ENCODE measurements at places on chromosomes 2 and 18.
A peak's percentile ranks its signal among the peaks of the same experiment; 100 is the strongest.

GRCh38 chr2:54455563-54456361, at the start of gene SPTBN1:
SPTBN1 (plus strand) TSS chr2:54456327; CDS start chr2:54526419, 70,092 bp downstream.
- DNase-seq = peak; percentile 94

GRCh38 chr2:138632066-138632620, 130.6 kb downstream of the SPOPL start:
- no peak for DNase-seq

- DNase-seq = no peak
These were observed 18.4 kb downstream of the ST8SIA5 start for GRCh38 chr18:46738491-46738890.

DNA sequence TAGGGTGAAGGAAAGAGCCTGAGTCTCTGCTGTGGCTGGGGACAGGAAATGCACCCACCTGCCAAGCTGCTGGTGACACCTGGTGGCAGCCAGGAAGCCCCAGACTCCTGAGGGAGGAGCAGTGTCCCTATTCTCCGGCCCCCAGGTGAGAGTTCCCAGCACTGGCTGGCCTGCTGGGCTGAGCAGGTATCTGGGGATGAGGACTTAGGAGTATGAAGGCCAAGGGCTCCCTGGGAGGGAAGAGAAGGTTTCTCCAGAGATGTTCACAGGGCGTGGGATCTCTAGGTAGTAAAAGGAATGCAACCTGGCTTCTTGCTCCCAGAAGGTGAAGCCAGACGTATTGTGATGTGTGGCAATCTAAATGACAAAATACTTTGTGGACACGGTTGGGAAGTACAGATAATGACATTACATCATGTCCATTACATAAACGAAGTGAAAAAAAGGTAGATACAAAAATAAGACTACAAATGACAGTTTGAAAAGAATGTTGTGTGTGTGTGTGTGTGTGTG, 75.8 kb upstream of the SLC1A4 start:
- DNase-seq = no peak

- DNase-seq = no peak
These were observed 5.3 kb downstream of the LHCGR start for GRCh38 chr2:48750128-48750739.

DNA sequence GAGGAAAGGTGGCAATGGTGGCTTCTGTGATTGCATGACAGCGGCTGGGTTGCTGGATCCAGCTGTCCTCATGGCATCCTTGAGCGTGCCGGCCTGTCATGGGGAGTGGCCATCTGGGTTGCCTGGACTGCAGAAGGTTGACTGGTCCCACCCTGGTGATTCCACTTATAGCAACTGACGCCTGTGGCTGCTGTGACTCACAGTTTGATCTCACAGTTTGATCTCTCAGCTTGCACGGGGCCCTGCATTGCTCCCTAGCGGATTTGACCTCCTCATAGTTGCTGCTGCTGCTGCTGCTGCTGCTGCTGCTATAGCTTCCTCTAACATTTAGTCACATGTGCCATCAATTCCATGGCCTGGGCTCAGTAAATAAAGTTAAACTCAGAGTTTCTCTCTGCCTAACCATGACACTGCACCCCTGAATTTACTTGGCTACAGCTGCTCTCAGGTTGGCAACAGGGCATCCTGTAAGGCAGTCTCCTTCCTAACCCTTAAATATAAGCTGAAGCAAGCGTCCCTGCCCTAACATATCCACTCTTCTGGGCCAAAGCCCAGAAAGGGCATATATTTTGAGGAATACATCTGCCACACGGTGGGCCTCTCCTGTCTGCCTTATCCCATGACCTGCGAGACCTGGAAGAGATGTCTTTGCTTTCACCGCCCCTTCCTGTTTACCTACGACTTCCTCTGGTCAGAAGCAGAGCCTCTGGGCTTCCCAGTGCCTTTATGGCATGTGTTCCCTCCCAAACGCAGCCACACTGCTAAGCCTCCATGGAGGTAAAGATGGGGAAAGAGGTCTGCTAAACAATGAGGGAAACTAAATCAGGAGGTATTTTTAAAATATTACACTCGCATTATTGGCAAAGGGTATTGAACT, 37.8 kb upstream of the CCDC150 start:
- no peak for DNase-seq

GRCh38 chr2:198242093-198242492, 437.7 kb downstream of the PLCL1 start:
- DNase-seq = no peak

DNA sequence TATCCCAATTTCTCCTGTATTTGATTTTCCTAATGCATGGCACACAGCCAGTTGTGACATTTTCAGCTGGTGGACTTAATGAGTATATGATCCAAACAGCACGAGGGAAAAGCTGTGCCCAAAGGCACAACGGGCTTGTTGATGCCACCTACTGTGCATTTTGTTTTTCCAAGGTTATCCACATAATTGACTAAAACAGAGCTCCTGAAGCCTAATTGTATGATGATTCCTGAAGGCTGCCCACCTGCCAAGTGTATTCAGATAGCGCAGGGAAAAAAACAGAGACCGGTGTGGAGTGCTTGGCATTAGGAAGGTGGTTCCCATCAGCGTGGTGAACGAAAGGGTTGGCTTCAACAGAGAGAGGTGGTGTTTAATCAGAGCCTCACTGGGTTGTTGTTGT, 14.9 kb downstream of the RBMS1 start:
- DNase-seq = no peak

DNA sequence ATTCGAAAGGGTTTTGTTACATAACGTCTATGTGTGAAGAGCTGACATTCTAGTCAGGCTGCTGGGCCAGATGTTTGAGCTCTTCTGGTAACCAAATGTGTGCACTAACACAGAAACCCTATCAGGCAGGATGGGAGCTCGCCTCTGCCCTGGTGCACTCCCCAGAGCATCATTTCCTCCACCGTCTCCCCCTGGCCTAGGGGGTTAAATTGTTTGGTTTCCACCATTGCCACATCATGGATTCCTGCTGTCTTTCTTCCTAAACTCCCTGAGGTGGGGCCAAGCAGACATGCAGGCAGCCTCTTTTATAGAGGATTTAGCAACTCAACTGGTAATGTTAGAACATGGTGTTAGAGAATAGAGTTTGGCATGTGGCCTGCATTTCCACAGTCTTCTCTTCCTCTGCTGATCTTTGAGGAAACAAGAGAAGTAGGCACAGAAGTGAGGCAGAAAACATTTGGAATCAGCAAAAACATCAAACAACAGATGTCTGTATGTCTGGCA, 87.3 kb downstream of the ANTXR1 start:
- DNase-seq = no peak

- DNase-seq = no peak
These were observed 180.5 kb downstream of the TMEM18 start for GRCh38 chr2:496729-497128.
